Large intestine (tissue), 12 donors: ENCODE measurements at places on chromosomes 6 and 20. TPM values are rescaled to one million over a fixed set of nuclear protein-coding genes. Genes with fewer than 3 reads are reported as not detected.

Gene ARMH2
- polyA plus RNA-seq: not detected

Gene RBM38
- polyA plus RNA-seq: 19.7 TPM

Gene OR12D3
- polyA plus RNA-seq: not detected

Gene GPLD1
- 2.2 TPM for polyA plus RNA-seq

Gene PTGIS
- polyA plus RNA-seq: 13.5 TPM

Gene MYCT1
- 8.5 TPM for polyA plus RNA-seq

Gene TRIM10
- polyA plus RNA-seq: 6.6 TPM

Gene MMS22L
- polyA plus RNA-seq: 11.7 TPM

Gene FAM209B
- 0.19 TPM for polyA plus RNA-seq

Gene OR2J3
- polyA plus RNA-seq: not detected

Gene MATN4
- polyA plus RNA-seq: not detected

Gene CD83
- 8.2 TPM for polyA plus RNA-seq

Gene OTOR
- polyA plus RNA-seq: not detected

Gene DUSP15
- polyA plus RNA-seq: 11.2 TPM

Gene ECT2L
- 0.13 TPM for polyA plus RNA-seq

Gene ZBTB9
- polyA plus RNA-seq: 9.9 TPM

Gene CFB
- 37.1 TPM for polyA plus RNA-seq
